ENCODE measurements at places on chromosomes 2 and 18. TPM values are rescaled to one million over a fixed set of nuclear protein-coding genes. Genes with fewer than 3 reads are reported as not detected.

DNA sequence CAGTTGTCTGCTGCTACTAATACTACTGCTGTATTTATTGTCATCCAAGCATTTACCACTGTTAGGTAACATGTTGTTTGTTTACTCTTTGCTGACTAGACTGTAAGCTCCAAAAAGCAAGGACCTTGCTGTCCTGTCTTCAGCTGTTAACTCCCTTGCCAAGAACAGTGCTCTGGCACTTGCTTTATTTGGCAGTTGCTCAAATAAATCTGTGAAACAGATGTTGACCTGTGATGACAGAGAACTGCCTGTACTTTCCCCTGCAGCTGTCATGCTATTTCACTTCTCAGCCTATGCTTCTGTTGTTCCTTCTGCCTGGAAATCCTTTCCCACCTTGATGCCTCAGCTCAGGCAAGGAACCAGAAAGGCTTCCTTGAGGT lies 181.2 kb downstream of the ATAD2B start:
- DNase-seq: no peak

Gene SMYD1
- not detected for polyA plus RNA-seq

GRCh38 chr2:201440182-201440581 lies 11.1 kb downstream of the TRAK2 start:
- no peak for DNase-seq

Gene DYNC1I2
- 158 TPM for polyA plus RNA-seq

GRCh38 chr18:21457179-21457535 lies 143.3 kb downstream of the ESCO1 start:
- DNase-seq: no peak

DNA sequence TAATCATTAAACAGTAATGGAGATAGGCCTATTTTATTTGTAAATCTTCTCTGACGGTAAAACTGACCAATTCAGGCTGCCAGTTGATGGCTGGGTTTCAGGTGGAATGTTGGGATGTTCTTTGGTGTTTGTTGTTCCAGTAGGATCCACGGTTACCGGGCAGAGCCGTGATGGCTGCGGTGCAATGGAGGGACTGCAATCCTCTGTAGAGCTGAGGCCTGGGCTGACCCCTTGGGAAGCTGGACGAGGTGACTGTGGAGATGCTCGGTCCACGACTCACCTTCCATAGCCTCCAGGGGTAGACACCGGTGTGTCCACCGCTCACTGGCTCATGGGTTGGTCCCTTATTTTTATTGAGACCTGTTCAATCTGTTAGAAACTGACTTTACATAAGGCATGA lies 42.5 kb downstream of the ZNF519 start:
- DNase-seq: no peak

GRCh38 chr2:7083580-7084509 lies 166.6 kb downstream of the RNF144A start:
- DNase-seq: no peak

All from right renal pelvis (tissue), 4 donors.